ENCODE measurements at places on chromosomes 7 and 10.
A peak's percentile ranks its signal among the peaks of the same experiment; 100 is the strongest.

GRCh38 chr7:151780631-151781030, 96.3 kb downstream of the PRKAG2 start:
- DNase-seq: peak; percentile 50

GRCh38 chr7:51369746-51370145, 53.1 kb upstream of the COBL start:
- no peak for DNase-seq

DNA sequence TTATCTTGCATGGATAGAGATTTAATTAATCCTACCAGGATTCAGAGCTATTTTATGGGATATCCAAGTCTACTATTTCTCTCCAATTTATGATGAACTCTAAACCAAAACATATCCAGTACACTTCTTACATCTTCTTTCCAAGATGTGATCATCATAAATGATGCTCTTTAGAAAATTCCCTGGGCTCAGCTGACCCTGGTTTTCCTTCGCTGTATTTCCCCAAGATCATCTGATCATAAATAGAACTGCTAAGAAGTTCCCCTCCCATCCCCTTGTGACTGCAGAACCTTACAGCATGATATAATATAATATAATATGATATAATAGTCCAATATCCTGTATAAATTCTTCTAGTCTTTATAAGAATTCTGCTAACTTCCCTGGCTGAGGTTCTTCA, 114.6 kb upstream of the LYZL2 start:
- DNase-seq: no peak

DNA sequence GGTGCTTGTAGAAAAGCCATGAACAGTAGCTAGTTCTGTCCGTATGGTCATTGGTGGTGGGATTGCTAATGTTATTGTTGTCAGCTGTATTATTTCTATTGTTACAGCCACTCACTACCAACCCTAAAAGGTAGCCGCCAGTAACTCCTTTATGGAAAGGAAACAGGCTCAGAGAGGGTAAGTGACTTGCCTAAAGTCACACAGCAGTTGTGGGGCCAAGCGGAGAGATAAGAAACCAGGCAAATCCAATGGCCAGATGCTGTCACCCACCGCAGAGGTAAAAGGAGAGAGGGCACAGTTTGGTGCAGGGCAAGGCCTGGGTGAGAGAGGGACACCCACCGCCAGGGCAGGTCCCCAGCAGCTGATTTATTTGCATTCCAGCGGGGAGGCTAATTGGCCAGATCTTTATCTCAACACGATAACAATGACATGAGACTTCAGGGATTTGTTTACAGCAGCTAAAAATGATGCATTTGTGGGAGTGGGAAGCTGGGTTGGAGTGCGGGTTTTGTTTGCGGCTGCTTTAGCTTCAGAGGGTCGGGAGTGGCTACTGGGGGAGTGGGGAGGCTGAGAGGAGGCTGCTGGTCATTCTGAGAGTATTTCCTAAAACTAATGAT, 8.6 kb upstream of the NKX2-3 start:
- no peak for DNase-seq

- no peak for DNase-seq
Measured at GRCh38 chr7:84188786-84189405, 5.7 kb downstream of the SEMA3A start.

- DNase-seq: no peak
Measured at GRCh38 chr7:43535810-43536585, 46.9 kb upstream of the STK17A start.

DNA sequence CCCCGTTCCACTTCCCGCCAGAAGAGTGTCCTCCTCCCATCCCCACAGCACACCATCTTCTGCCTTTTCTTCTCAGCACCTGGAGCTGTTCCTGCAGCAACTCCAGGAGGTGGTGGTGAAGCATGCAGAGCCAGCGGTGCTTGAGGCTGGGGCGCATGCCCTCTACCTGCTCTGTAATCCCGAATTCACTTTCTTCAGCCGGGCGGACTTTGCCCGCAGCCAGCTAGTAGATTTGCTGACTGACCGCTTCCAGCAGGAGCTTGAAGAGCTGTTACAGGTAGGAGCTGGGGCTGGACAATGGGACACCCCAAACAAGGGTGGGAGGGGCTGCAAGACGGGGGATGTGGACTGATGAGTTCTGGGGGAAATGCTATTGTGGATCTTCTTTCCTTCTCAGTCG, 19.1 kb upstream of the PVRIG start:
- DNase-seq: no peak

DNA sequence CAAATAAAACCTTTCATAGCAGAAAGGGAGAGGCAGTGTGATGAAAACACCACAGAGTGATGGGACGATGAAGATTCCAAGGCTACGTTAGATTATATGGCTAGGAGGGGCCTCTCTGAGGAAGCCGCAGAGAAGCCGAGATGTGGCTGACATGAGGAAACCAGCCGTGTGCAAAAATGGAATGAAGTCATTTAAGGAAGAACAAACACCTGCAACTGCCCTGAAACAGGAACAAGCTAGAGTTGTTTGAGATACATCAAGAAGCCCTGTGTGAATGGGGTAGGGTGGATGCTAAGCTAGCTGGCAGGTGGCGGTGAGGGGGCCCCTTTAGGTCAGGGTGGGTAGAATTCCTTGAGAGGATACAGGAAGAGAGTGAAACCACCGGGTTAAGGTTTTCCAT, 129.5 kb downstream of the KLF6 start:
- DNase-seq: no peak

- DNase-seq: no peak
Measured at GRCh38 chr10:62545160-62546066, 171.2 kb downstream of the ZNF365 start.

DNA sequence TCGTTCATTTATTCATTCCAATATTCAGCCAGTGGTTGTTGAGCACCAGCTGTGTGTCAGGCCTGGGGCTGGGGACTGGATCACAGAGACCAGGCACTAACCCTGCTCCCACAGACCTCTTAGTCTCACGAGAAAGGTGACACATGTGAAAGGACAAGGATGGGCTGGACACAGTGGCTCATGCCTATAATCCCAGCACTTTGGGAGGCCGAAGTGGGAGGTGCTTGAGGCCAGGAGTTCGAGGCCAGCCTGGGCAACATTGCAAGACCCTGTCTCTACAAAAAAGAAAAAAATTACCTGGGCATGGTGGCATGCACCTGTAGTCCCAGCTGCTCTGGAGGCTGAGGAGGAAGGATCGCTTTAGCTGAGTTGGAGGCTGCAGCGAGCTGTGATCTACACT, 105.9 kb upstream of the SDK1 start:
- no peak for DNase-seq

GRCh38 chr7:155107126-155107525, 37.0 kb downstream of the HTR5A start:
- no peak for DNase-seq

GRCh38 chr7:102287981-102288278, 1.3 kb downstream of the SH2B2 start:
- no peak for DNase-seq

DNA sequence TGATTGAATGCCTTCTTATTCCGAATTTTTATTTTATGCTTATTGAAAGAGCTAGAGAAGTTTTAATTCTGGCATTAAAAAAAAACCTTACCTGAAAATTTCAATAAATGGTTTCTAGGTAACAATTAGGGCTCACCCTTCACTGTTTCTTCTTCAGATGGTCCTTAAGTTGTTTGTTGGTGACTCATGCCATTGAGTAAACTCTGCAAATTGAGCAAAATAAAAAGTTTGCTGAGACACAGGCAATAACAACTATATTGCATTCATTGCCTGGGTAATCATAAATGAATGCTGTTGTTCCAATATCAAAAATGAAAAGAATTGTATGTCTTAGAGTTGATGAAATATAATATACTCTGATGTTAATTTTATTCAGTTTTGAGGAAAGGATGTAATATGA, 300.3 kb downstream of the CDK14 start:
- DNase-seq: no peak

- DNase-seq: no peak
Measured at GRCh38 chr10:7697426-7697825, 5.7 kb upstream of the ITIH2 start.

- no peak for DNase-seq
Measured at GRCh38 chr10:131730771-131731497, 169.9 kb upstream of the PPP2R2D start.

DNA sequence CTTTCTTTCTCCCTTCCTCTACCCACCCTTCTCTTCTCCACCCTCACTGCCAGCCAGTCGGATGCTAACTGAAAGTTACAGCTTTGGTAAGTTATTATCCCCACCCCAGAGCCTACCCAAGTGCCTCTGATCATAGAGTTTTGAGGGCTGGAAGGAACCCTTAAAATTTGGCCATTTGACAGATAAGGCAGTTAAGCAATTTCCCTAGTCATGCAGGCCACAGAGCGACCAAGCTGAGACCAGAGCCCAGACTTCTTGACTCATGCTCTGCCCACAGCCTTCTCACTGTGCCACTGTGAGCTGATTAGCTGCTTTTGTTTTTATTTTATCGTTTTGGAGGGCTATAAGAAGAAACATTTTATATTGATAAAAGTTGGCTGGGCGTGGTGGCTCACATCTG, 17.2 kb downstream of the SAP25 start:
- no peak for DNase-seq

- DNase-seq: no peak
Measured at GRCh38 chr10:33428682-33429081, 94.2 kb upstream of the NRP1 start.

DNA sequence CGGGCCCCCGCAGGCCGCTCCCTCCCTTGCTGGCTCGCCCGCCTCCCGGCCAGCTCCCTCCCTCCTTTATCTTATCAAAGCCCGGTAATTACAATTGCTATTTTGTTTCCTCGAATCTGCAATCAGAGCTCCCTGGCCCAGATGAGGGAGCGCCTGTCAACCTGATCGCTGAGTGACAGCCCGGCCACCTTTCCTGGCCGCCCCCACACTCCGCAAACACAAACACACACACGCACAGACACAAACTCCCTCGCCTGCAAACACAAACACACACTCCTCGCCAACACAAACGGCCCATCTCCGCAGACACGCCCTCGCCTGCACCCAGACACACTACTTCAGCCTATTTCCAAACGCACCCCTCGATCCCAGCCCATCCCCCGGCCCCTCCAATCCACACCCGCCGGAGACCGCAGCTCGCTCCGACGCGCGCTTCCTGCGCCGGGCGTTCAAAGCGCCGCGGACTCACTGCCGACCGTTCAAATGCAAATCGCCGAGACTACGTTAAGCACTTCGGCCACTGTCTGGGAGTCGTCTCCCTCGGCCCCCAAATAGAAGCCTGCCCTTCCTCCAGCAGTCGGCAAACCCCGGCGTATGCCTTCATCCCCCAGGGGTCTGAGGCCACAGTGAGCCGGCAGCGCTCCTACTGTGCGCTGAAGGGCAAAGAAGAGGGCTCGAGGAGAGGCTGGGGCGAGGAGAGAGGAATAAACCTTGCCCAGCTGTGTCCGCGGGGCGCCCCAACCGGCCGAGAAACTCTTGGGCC, 3.0 kb upstream of the FGF8 start:
- DNase-seq: no peak

DNA sequence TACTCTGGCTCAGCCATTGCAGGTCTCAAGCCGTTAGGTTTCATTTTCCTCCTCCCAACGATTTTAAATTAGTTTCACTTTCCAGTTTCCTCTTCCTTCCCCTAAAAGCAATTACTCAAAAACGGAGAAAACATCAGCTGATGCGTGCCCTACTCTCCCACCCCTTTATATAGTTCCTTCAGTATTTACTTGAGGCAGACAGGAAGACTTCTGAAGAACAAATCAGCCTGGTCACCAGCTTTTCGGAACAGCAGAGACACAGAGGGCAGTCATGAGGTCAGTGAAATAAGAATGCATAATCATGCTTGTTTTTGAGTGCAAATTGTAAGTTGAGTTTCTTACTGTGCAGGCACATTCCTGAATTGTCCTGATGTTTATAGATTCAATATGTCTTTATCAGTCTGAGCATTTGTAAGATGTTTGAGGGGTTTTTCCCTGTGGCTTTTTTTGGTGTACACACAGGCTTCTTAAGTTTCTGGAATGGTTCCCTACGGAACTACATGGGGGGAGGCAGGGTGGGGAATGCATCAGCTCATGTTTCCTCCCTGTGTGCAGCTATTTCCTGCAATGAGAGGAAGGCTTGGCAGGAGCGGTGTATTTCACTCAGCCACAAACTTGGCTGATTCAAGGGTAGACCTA, at the start of gene IFIT3:
TSS of gene IFIT3 (plus strand) at position 195 of the 639 bp plus-strand sequence. CDS start at position 272, 77 bp downstream.
- peak; percentile 84 for DNase-seq

DNA sequence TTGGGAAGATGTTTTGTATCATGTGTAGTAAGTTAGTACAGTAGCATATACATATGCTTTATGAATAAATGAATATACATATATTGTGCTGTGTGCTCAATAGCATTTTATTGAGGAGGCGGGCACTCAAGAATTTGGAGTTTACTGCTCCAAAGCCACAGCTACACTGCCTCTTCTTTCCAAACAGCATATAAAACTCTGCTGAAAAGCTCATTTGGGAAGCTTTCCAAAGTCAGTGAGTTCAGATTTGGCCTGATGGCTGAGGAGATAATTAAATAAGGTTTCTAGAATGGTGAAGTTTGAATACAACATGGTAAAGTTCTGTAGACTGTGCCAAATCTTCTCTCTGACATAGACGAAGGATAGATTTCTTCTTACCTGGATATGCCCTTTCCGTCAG, 29.8 kb downstream of the CDK1 start:
- DNase-seq: no peak

- no peak for DNase-seq
Measured at GRCh38 chr7:130276796-130277762, 10.4 kb downstream of the CPA2 start.

DNA sequence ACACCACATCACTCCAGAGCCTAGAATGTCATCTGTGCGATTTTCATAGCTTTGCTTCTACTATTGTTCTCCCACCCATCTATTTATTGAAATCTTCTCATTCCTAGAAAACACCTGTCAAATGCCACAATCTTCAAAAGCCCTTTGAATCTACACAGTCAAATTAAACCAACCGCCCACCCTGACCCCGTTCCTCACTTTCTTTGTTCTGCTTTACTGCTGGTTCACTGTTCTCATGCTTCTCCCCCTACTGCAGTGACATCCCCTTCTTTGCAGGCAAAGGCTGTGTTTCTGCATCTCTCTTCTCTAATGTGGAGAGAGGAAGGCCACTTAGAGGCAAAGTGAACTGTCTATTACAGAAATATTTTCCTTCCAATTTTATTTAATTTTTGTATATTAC, 152.4 kb upstream of the NEBL start:
- no peak for DNase-seq

GRCh38 chr7:157566631-157567006, 229.8 kb downstream of the DNAJB6 start:
- no peak for DNase-seq

GRCh38 chr7:27160145-27160545, 3.7 kb upstream of the HOXA7 start:
- no peak for DNase-seq

GRCh38 chr7:69932034-69932628, 333.9 kb downstream of the AUTS2 start:
- no peak for DNase-seq

DNA sequence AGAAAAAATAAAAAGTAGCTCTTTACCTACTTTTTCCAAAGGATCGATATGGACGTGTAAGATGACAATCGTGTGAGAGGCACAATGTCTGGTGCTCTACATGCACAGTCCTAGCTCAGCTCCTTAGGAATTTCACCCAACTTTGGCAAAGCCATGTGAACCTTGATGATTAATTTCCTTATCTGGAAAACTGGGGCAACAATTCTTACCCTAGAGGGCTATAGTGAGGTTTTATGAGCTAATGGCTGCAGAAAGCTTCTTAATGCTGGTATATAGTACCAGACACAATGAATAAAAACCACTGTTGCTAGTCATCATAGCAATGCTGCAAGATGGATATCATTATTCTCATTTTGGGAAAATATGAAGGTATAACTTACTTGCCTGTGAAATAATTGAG, 202.7 kb downstream of the PARD3 start:
- DNase-seq: peak; percentile 2
